ENCODE measurements at places on chromosomes 1 and 21.
A peak's percentile ranks its signal among the peaks of the same experiment; 100 is the strongest.

- no peak for DNase-seq
Observed at GRCh38 chr21:43829161-43829560, 35.9 kb upstream of the AGPAT3 start.

DNA sequence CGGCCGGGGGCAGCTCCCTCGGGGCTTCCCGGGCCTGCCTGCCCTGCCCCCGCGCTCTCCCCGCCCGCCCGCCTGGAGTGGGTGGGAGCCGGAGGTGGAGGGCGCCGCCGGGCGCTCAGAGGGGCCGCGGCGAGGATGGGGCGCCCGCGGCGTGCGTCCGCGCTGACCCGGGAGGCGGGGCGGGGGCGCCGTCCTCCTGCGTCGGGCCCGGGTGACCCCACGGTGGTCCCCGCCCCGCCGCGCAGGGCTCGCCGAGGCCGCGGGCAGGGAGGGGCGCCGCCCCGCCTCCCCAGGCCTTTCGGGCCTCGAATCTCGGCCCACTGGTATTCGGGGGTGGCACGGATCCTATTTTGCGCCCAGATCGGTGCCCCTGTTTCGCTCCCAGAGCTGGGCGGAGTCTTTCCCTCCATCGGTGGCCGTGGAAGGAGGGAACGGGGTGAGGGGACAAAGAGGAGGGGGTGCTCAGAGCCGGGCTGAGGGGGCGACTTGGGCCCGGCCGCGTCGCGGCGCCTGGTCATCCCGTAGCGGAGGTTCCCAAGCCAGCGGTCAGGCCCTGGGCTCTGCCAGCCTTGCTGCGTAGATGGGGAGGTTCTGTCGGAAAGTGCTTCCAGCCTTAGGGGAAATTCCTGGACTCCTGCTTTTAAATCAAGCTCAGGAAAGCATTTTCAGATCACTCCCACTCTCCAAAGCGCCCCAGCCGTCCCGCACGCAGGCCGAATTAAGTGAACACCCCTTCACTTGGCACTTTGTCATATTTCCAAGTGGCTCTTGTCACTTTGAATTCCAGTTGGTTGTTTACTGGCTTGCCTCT lies 545 bp downstream of the PATJ start:
- DNase-seq: peak; percentile 22

GRCh38 chr1:180169640-180170195 lies 15.0 kb downstream of the QSOX1 start:
- no peak for DNase-seq

DNA sequence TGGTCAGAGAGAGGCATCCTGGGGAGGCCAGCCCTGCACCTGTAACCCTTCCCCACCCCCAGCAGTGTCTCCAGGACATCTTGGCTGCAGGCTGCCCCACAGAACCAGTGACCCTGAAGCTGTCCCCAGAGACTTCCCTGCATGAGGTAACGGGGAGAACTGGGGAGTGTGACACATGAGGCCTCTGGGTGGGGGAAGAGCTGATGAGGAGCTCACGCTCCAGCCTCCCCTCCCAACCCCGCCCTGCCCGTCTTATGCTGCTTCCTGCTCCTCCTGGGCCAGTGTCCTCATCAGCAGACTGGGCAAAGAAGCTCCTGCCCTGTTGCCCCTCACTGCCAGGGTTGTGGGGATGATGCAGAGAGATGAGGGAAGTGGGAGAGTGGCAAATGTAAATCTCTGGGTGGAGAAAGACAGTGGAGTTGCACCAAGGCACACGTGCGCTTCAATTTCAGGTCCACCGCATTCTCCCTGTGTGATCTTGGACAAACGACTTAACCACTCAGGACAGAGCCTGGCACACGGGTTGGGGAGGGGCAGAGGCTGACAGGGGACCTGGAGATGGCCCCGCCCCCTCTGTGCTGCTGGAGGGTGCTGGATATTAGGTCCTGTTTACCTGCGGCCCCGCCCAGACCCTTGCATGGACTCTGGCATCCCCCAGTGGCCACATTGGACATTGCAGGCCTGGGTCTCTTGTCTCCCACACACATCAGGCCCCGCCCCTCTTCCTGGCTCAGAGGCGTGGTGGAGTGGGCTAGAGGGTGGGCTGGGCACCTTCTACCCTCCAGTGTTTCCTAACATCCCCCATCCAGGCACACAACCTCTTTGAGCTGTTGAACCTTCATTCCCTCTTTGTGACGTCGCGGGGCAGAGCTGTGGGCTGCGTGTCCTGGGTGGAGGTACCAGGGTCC lies 12.3 kb downstream of the CLCNKB start:
- DNase-seq: no peak

GRCh38 chr1:47565092-47565491 lies 127.2 kb downstream of the FOXD2 start:
- no peak for DNase-seq

DNA sequence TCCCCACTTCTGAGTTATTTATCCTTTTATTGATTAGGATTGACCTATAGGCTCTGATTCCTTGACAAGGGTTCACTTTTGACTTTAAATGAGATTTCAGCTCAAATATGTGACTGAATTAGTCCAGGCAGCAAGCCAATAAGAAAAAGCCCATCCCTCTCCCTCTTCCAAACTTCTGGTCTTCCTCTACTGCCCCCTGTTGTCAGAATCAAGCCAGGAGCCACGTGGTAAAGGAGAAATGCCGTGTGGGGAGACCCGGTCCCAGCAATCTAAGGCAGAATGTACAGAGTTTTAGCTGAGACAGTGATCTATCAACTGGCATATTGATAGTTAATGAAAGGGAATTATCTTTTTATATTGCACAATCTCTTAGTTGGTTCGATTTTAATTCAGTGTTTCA lies 5.2 kb downstream of the ADAMTS5 start:
- DNase-seq: peak; percentile 32

DNA sequence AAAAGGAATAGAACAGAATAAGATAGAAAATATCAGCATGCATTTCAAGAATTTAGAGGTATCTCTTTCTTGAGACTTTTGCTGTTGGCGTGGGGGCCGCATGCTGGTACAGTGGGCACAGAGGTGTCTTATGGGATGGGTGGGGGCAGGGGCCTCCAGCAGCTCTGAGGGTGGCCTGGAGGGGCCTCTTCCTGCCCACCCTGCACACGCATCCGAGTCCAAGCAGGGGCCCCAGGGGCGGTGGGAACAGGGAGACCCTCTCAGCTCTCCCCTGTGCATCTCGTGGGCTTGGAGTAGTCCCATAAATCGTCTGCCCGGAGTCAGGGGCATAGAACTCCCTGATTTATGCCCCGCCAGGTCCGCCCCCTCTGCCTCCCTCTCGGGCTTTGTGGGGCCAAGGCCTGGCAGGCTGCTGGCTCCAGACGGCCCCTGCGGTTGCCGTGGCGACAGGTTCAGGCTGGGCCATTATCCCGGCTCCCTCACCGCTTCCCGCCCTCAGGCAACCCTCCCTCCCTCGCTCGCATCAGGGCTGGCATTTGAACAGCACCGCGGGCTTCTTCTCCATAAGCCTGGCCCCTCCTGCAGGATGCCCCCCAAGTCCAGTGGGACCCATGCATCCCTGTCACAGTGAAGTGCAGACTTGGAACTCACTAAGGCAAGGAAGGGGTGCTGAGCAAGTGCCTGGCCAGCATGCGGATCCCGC lies 133.2 kb upstream of the ZBTB40 start:
- no peak for DNase-seq

- DNase-seq: no peak
Observed at GRCh38 chr1:71030026-71030425, 17.6 kb downstream of the PTGER3 start.

- DNase-seq: no peak
Observed at GRCh38 chr1:154469844-154470560, 32.0 kb upstream of the TDRD10 start.

GRCh38 chr1:176863613-176864012 lies 300.9 kb downstream of the ASTN1 start:
- peak; percentile 25 for DNase-seq

GRCh38 chr1:157965584-157965983 lies 27.9 kb upstream of the KIRREL1 start:
- no peak for DNase-seq

DNA sequence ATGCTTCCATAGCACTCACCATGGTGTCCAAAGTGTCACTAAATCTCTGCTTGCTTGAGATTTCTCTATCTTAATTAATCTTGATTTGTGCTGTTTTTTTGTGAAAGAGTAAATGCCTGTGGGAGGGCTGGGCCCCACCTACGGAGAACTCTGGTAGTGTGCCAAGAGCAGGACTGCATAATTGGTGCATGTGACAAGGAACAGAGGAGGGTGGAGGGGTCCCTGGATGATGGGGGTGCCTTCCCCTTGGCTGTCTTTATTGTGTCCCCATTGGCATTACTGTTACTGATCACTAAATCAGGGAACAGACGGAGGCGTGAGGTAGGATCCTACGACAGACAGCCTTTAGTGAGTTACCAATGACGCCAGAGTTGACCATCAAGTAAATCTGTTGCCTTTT lies 223.4 kb downstream of the DISC1 start:
- no peak for DNase-seq

DNA sequence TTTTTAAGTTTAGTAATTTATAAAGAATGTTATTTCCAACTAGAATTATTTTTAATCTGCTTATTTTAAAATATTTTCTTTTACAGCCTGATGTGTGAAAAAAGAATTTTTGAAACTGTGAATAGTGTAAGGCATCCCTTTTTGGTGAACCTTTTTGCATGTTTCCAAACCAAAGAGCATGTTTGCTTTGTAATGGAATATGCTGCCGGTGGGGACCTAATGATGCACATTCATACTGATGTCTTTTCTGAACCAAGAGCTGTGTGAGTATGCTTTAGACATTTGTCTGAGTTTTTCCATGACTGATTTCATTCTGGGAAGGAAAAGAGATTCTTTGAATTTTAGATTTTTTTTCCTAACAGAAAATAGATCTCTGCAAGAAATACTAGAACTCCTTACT lies 77.9 kb downstream of the GTF2B start:
- DNase-seq: no peak

- no peak for DNase-seq
Observed at GRCh38 chr1:216224233-216224632, 199.0 kb downstream of the USH2A start.

GRCh38 chr21:39885119-39885848 lies 18.0 kb downstream of the PCP4 start:
- no peak for DNase-seq

DNA sequence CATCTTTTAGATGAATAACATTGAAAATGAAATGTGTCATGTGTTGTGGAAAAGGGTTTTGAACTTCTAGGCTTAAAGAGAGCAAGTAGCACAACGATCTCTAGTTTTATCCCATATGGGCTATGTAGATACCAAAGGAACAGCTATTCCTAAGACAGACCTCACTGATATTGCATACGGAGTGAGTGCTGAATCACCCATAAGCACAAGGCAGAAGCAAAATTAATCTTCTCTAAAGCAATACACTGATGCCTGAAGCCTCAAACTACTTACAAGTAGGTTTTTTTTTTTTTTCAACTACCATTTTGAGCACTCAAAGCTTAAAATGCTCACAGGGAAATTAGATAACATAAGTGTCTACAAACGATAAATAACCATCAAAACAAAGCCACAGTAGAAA lies 5.0 kb upstream of the KMO start:
- DNase-seq: no peak

- DNase-seq: peak; percentile 87
Observed at GRCh38 chr21:43775795-43776430, at the start of gene CSTB. TSS of gene CSTB (minus strand) at chr21:43776308. CDS start at chr21:43776269, 39 bp downstream.

DNA sequence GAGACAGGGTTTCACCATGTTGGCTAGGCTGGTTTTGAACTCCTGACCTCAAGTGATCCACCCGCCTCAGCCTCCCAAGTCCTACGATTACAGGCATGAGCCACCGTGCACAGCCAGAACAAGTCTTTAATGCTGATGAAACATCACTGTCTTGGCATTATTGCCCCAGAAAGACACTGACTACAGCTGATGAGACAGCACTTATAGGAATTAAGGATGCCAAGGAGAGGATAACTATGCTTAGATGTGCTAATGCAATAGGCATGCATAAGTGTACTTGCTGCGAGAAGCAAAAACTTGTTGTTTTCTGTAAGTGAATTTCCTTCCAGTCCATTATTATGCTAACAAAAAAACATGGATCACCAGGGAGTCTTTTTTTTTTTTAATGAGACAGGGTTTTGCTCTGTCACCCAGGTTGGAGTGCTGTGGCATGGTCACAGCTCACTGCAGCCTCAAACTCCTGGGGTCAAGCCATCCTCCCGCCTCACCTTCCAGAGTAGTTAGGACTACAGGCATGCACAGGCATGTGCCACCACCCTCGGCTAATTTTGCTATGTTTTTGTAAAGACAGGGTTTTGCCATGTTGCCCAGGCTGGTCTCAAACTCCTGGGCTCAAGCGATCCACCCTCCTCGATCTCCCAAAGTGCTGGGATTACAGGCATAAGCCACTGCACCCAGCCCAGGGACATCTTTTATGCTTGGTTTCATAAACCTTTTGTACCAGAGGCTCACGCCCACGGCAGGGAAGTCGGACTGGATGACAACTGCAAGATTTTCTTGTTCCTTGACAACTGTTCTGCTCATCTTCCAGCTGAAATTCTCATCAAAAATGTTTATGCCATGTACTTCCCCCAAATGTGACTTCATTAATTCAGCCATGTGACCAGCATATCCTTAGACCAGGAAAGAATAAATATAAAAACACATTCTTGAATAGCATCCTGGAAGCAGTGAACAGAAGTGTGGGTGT lies 23.1 kb downstream of the RHEX start:
- DNase-seq: peak; percentile 5

DNA sequence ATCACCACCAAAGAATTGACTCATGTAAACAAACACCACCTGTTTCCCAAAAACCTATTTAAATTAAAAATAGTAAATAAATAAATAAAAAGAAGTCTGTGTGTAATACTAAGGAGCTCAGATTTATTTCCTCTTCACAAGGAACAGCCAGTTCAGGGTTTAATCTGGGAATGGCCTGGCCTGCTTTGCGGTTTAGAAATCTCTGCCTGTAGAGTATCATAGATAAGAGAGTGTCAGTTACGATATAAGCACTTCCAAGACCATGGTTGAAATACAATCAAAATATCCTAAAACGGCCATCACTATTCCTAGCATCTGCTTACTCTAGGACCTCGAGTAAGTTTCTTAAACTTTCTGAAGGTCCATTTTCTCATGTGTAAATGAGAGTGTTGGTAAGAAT lies 274.4 kb downstream of the PLPP3 start:
- DNase-seq: no peak

GRCh38 chr1:55585402-55585792 lies 370.2 kb upstream of the USP24 start:
- DNase-seq: no peak

GRCh38 chr1:12600880-12601633 lies 17.0 kb downstream of the DHRS3 start:
- DNase-seq: no peak

- DNase-seq: no peak
Observed at GRCh38 chr1:41407664-41408252, 46.5 kb downstream of the FOXO6 start.

GRCh38 chr1:222910699-222911098 lies 95.9 kb downstream of the DISP1 start:
- peak; percentile 23 for DNase-seq

GRCh38 chr1:107965110-107965991 lies at the start of gene VAV3:
TSS of gene VAV3 (minus strand) at chr1:107965180. CDS start at chr1:107964869, 311 bp downstream.
- peak; percentile 81 for DNase-seq

DNA sequence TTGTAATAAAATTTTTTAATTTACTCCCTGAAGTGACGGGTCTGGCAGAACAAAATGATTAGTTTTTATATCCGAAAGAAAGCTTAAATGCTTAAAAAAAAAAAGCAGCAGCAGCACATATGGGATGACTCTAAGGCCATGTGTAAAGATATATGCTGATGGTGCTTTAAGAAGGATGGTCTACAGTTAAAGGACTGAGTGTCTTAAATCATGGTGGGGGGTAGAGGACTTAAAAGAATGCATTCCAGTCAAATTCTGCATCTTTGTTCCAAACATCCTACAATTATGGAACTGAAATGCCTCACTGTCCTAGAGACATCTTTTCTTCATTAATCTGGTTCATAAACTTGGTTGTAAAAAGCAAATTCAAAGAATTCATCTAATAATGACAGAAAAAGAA lies 7.0 kb downstream of the KDM5B start:
- DNase-seq: no peak

- DNase-seq: no peak
Observed at GRCh38 chr1:230493264-230493663, 67.1 kb upstream of the PGBD5 start.

Measured in foreskin fibroblast (primary cell).